ENCODE measurements at places on chromosomes 1 and 21.
A peak's percentile ranks its signal among the peaks of the same experiment; 100 is the strongest.

DNA sequence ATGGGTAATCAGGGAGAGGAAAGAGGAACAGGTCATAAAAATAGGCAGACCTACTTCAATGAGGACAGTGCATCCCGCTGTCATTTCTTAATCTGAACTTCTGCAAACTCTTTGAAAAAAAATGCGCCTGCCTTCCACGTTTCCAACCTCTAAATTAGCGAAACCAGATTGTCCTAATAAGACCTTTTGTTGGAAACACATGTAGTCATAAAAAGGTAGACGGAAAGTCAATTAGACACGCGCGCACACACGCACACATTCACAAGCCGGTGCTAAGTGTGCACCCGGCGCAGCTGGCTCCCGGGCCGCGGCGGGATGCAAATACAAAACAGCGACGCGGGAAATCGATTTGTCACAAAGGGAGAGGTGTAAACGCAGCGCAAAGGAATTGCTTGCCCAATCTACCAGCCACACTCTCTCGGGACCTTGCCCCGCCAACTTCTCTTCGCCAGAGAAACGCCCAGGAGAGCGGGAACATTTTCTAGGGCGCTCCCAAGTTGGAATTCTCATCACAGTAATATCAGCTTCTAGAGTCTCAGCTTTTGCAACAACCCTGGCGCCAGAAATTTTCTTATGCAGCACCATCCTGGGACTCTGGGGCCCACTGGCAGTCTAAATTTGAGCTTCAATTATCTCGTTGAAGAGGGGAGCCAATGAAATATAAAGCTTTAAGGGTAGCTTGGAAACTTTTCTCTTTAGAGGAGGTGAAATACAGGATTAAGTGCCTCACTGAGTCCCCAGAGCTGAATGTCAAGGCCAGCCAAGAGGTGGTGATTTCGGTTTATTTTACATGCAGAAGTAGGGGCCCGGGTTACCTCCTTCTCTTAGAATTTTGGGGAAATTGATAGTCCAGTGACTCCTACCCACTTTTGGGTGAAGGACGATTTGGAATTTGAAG is 4.5 kb downstream of the PRRX1 start:
- peak; percentile 19 for DNase-seq

DNA sequence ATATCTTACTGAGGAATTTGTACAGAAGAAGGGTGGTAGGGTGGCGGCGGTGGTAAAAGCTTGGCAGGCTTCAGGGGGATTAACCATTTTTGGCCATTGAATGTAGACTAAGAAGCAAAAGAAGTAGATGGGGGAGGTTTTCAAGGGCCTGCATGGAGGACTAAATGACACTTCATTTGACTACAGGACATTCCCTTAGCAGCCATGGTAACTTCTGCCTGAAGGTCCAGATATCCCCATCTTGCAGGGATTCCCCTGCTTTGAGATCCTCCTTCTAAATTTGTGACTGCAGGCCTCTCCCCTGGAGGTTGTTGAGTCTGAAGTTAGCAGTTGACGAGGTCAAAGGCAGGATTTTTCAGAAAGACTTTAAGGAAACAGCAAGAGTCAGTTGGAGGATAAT is 4.8 kb downstream of the VASH2 start:
- DNase-seq, result peak; percentile 81

DNA sequence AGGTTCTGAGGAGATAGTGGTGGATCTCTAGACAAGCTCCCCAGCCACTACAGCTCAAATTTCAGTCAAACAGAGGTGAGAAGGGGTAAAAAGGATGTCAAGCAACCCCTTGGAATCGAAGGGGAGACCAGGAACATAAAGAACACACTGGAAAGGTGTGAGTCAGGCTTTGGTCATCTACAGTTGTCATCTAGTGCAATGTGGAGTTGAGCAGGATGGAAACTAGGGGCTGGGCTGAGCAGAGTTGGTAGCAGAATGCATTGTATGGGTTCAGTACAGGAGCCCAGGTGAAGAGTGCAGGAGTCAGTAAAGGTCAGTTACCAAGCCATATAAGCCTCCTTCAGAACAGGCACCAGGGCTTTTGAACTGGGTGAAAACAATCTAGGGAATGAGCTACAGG is 52.7 kb upstream of the VAV3 start:
- DNase-seq, result no peak

- DNase-seq, result no peak
These were observed 95.3 kb downstream of the NAV1 start for GRCh38 chr1:201634261-201634660.

DNA sequence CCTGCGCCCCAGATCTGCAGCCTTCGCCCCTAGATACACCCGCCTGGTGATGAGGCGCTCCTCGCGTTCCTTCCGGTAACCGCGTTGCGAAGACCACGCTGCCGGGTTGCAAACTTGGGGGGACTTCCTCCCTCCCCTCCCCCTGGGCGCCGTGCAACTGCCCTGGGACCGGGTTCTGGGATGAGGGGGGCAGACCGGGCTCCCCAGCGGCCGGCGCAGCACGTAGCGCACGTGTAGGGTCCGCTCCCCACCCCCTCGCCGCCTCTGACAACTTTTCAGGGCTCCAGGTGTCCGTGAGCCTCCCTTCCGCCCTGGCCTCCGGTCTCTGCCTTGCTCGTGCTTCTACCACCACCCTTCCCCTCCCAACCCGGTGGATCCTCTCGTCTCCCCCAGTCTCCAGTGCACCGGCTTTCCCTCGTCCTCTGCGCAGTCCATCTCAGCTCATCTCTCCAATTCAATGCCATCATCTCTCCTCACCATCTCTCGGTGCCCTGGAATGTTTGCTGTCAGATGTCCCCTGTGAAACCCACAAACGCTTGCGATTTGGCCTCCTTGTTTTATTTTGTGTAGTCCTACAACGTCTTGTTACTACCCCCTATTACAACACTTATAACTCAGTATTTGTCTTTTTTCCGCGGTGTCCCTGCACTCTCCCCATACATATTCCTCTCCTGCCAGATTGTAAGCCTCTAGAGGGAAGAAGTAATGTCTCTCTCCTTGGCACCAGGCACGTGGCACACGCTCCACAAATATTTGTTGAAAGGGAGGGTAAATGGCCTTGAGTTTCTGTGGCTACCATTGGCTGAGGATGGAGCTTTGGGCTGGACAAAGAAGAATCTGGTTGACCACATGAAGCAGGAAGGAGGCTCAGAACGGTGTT is 782 bp downstream of the PCAT6 start:
- DNase-seq, result no peak

DNA sequence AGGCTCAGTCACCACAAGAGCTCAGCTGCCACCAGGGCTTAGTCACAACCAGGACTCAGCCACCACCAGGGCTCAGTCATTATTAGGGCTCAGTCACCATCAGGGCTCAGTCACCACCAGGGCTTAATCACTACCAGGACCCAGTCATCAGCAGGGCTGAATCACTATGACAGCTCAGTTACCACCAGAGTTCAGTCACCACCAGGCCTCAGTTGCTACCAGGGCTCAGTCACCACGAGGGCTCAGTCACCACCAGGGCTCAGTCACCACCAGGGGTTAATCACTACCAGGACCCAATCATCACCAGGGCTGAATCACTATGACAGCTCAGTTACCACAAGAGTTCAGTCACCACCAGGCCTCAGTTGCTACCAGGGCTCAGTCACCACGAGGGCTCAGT is 196.2 kb downstream of the NPHP4 start:
- no peak for DNase-seq

GRCh38 chr1:113042285-113043143 is 30.5 kb upstream of the LRIG2 start:
- peak; percentile 84 for DNase-seq

All from GM12865 (cell line).